ENCODE measurements at places on chromosomes 3 and 15. TPM values are rescaled to one million over a fixed set of nuclear protein-coding genes. Genes with fewer than 3 reads are reported as not detected.

GRCh38 chr3:4449043-4449805, 17.8 kb downstream of the SUMF1 start:
- peak; percentile 62 for DNase-seq

The MYZAP gene
- total RNA-seq: 59.8 TPM

The PPP2R3A gene
- total RNA-seq: 34.7 TPM

GRCh38 chr3:22960105-22960984, 242.8 kb upstream of the UBE2E2 start:
- DNase-seq: peak; percentile 68
